ENCODE measurements at places on chromosomes 6 and 20.

DNA sequence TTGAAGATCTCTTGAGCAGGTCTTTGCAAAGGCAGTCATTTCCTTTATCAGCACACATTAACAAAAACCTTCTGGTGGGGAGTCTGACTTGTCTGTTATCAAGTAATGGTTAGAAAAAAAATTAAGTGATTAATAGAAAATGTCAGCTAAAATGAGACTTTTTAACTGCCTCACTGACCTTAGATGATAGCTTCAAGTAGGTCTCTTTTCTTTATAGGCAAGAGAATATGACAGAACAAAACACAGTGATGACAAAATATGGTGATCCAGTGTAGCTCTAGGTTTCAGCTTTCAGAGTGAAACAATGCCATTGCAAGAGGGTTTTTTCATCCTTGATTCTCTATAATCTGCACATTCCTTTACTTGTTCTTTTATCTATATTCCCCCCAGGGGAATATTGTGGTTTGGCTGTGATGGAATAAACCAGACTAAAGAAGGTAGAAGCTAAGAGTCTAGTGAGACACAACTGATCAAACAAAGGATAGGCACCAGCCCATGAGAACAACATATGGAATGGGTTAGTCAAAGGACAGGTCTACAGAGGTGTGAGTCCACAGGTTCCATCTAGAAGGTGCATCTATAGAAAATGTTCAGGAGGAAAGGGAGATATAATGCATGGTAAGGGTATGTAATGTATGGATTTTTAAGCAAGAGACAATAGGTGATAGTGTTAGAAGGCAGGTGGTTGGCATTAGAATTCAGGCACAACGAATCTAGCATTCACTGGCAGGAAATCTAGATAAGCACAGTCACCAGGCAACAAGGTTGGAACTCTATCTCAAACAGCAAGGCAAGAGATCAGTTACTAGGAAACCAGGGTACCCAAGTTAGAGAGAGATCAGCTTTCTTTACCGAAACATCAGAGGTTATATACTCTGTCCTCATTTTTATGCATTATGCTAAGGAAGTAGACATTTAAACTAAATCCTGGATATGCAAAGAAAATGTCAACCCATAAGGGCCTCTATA lies 228.9 kb upstream of the SMLR1 start:
- no peak for DNase-seq

GRCh38 chr6:140360651-140361050 lies 986.2 kb upstream of the CITED2 start:
- no peak for DNase-seq

GRCh38 chr6:6225885-6226529 lies 94.5 kb downstream of the F13A1 start:
- no peak for DNase-seq

GRCh38 chr6:163309491-163310026 lies 105.0 kb upstream of the QKI start:
- no peak for DNase-seq

DNA sequence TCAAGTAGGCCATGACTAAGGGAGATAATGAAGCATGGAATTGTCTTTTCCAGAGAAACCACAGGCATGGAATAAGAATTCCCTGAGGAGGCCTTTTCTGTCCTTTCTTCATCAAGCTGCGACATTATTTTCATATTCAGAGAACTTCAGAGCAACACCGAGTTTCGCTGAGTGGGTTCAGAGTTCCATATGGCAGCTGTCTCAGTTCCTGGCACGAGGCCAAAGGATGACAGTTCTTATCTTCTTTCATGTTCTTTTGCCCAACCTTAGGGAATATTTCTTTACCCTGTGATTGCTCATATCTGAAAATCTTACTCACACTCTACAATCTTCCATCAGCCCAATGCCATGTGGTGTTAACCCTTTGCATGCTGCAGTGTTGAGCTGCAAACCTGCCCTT lies 135.3 kb upstream of the BMP2 start:
- DNase-seq: no peak

GRCh38 chr6:28506807-28507475 lies 8.7 kb downstream of the GPX6 start:
- DNase-seq: no peak

- no peak for DNase-seq
Measured at GRCh38 chr20:63884506-63885263, 10.2 kb upstream of the DNAJC5 start.

DNA sequence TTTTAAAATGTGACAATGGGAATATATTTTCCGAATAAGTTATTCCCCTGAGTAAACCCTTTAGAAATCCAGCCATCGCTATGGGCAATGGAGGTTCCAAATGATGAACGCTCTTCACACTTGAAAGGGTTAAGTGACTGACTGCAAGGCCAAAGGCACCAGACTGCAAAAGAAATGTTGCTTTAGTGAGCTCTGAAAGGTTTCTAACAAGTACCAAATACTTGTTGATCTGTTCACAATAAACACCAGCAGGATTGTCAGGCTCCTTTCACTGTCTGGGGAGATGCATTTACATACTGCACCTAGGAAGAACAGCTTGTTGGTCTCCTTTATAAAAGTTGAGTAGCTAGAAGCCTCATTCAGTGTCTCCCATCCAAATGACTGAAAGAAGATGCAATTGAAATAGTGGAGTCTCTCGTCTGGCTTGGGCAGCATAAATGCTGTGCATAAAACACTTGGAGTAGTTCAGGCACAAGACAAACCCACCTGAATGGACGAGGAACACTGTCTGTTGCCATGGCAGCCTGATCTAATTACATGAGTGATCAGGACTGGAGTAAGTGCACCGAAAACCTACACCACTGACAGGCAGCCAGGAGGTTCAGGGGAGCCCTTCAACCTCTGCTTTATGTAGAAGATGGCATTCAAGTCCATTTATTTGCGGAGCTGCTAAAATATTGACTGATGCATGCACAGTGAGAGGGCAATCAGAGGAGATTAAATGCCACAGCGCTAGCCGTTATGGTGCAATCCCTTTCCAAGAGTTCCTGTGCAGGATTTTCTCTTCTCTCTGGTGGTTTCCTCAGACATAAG lies 2.9 kb downstream of the ATXN1 start:
- no peak for DNase-seq

GRCh38 chr20:49928411-49929141 lies 7.6 kb upstream of the RNF114 start:
- DNase-seq: peak; percentile 72

- no peak for DNase-seq
Measured at GRCh38 chr20:46228670-46229069, 79.6 kb downstream of the CDH22 start.

GRCh38 chr20:19508449-19508848 lies 249.6 kb upstream of the RIN2 start:
- DNase-seq: no peak

DNA sequence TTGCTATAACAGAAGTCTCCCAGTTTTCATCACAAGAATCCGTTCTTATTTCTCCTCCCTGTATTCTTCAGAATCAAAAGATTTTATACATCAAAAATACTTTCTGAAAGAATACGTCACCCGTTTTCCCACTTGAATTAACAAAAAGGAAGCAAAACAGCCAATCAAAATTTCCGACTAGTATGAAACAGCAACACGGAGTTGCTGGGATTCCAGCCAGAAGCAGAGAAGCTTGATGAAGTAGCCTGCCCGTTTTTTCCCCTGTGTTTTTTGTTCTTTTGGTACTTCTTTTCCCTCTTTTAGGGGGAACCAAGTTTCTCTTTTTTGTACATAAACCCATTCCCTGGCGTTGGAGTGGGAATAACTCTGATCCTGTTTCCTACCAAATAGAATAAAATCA lies 14.6 kb downstream of the TXLNB start:
- no peak for DNase-seq

- DNase-seq: no peak
Measured at GRCh38 chr20:49323622-49324238, 45.9 kb upstream of the ZNFX1 start.

Data from stimulated activated CD4-positive, alpha-beta T cell treated with anti-CD3 and anti-CD28 coated beads, Interleukin-12 subunit alpha, Interleukin-12 subunit beta, amount 100 ng/mL, for 4 hours (primary cell).